ENCODE measurements at places on chromosomes 3 and 15.
A peak's percentile ranks its signal among the peaks of the same experiment; 100 is the strongest.

- DNase-seq: no peak
Observed at GRCh38 chr3:49563766-49564165, 9.5 kb downstream of the BSN start.

DNA sequence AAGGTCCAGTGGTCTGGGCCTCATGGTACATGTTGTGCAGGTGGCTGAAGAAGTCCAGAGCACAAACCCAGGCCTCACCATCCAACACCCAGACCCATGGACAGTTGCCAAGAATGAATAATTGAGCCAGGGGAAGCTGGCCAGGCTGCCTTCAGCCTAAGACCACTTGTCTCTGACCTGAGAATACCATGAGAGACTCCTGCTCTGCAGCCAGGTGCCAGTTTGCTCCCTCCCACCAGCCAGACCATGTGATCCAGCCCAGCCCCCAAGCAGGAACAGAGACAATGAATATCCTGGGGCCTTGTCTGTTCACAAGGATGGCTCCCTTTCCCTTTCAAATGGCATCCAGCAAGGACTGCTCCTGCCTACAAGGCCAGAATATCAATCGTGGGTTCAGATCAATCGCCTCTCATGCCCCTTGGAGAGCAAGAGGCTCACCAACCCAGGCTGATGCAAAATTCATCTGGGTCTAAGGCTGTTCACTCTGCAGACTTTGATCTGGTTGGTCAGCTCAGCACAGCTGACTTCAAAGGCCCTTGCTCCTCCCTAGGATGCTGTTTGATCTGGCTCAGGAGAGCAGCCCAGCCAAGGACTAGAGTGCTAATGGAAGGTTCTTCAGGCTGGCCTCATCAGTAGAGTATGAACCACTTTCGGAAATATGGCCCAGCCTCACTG is 13.4 kb downstream of the TRAIP start:
- DNase-seq: no peak

DNA sequence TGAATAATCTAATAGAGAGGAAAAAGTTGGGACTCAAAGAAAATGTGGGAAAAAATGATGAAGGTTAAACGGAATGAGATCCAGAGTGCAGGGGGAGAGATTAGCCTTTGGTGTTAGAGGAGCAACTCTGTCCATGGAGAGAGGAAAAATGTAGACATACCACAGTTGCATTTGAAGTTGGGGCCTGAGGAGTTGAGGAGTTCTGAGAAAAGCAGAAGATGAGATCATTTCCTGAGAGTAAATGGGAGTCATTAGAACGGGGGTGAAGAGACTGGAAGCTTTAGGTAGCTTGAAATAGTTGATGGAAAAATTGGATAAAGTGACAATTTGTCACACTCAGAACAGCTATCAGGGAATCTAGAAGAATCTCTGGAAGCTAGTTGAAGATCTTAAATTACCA is 7.3 kb downstream of the CCR5AS start:
- no peak for DNase-seq

DNA sequence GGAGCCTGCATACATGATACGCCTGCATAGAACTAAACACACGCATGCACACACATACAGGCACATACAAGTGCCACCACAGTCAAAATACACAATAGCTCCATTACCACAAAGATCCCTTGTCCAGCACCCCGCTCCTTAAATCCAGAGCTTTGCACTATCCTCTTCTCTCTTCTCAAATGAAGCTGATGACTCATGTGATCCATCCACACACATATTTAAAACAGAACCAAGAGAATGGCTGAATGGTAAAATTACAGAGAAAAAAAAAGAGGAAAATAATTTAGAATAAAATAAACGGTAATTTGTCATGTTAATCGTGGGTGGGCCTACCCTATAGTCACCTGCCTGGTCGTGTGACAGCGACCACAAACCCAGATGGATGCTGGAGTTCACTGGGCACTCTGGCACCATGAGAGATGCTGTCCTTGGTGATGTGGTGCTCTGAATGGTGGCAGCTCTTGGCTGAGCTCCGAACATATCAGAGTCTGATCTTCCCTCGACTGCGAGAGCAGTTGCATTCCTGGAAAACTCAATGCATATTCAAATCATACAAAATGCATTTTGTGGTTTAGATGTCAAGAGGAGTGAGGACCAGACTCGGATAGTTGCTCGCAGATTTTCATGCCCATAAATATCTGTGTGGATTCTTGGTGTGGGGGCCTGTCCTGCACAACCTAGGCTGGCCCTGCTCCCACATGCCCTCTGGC is 8.9 kb downstream of the IQSEC1 start:
- DNase-seq: no peak

- DNase-seq: no peak
Observed at GRCh38 chr3:12816521-12817342, 20.3 kb downstream of the CAND2 start.

DNA sequence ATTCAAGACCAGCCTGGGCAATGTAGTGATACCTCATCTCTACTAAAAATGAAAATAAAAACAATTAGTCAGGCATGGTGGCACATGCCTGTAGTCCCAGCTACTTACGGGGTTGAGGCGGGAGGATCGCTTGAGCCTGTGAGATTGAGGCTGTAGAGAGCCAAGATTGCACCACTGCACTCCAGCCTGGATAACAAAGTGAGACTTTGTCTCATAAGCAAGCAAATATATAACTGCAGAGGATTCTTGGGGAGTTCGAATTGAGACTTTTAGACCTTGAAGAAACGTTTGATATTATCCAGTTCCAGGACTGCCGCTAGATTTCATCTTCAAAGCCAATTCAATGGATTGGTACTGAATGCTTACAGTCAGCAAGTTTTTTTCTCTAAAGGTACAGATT is 11.9 kb upstream of the RARB start:
- no peak for DNase-seq

GRCh38 chr15:81373775-81374395 is at the start of gene TMC3:
TMC3 (minus strand) TSS chr15:81374213; CDS start chr15:81374077, 136 bp downstream.
- DNase-seq: peak; percentile 30

GRCh38 chr3:10682692-10683091 is 133.3 kb upstream of the SLC6A11 start:
- DNase-seq: no peak

GRCh38 chr3:21839592-21839991 is 88.6 kb upstream of the ZNF385D start:
- peak; percentile 18 for DNase-seq

- no peak for DNase-seq
Observed at GRCh38 chr3:55819005-55819404, 331.9 kb upstream of the WNT5A start.

DNA sequence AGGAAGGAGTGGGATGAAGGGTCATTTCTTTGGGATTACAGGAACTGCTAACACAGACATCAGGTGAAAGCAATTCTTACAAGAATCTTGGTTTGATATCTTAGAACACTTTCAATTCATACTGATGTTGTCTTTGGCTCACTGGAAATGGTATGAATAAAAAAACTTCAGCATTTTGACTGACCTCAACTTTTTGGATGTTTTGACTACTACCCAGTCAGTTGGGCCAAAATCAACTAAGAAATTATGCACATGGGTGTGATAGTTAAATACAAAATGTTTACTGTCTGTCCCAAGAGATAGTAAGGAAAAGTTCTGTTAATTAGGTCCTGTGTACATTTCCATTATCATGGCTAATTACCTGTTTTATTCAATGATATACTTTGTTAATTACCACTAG is 165.5 kb upstream of the LRIG1 start:
- no peak for DNase-seq

DNA sequence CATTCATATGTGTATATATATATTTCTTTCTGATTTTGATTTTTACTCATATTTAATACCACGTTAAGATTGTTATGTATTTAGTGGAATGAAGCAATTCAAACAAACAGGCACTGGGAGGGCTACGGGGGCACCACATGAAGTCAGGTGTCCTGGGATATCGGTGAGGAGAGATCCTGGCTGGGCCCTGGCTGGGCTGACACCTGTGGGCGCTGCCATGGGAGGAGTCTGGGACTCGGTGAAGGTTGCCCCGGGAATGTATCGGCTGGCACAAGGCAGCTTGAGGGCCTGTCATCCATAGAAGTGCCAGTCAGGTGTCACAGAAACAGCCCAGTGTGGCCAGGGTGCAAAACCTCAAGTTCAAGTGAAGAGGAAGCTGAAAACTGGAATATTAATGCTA is 766.9 kb upstream of the ARPP21 start:
- no peak for DNase-seq

- no peak for DNase-seq
Observed at GRCh38 chr3:119575507-119575906, 3.8 kb upstream of the ADPRH start.

DNA sequence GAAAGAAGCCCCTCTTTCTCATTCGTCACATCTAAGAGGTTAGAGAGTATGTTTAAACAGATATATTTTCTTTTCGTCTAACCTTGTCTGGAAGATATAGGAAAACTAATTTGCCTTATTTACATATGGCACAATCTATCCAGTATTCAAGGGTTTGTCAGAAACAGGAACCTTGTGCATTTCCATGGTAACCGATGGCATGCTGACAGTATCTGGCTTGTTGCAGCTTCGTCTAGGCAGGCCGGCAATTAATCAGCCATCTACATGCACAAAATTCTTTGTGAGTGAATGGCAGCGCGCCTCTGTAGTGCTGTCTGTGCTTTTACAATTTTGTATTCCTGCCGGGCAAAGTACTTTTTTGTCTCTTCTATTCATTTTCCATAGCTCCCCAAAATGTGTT is 294.0 kb upstream of the SOX2 start:
- no peak for DNase-seq

GRCh38 chr15:25478313-25478712 is 39.5 kb upstream of the UBE3A start:
- DNase-seq: no peak

DNA sequence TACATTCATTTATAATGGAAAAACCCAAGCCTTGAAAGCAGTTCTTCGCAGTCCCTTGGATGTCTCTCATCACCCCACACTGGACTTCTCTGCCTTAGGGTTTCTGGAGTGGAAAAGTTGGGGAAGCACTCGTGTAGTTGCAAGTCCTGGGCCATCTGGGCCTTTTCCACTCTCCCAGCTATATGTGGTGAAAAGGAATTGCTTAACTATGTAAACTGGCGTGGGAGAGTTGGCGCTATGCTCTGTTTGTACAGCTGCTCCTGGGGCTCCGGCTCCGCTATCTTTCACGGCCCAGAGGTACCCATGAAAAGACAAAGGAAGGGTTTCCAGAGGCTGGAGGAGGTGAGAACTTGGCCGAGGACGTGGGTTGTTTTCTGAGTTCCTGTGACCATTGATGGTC is 81.1 kb upstream of the MYZAP start:
- no peak for DNase-seq

GRCh38 chr3:119608405-119609000 is 10.8 kb downstream of the PLA1A start:
- DNase-seq: no peak

DNA sequence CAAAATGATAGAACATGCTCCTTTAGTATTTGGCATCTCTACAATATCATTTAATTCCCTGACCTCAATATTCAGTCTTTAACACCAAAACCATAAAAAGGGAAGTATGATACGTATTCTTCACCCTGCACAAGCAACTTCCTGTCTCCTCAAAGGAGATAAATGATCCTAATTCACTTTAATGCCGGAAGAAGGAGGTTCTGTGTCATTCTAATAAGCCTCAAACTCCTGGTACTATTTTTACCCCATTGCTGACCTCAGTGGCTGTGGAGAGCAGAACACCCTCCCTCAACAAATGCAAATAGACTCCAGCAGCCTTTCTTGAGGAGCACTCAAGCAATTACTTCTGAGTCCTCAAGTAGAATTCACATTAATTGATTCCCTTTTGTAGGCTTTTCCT is 173.3 kb downstream of the TMEM108 start:
- DNase-seq: peak; percentile 28

DNA sequence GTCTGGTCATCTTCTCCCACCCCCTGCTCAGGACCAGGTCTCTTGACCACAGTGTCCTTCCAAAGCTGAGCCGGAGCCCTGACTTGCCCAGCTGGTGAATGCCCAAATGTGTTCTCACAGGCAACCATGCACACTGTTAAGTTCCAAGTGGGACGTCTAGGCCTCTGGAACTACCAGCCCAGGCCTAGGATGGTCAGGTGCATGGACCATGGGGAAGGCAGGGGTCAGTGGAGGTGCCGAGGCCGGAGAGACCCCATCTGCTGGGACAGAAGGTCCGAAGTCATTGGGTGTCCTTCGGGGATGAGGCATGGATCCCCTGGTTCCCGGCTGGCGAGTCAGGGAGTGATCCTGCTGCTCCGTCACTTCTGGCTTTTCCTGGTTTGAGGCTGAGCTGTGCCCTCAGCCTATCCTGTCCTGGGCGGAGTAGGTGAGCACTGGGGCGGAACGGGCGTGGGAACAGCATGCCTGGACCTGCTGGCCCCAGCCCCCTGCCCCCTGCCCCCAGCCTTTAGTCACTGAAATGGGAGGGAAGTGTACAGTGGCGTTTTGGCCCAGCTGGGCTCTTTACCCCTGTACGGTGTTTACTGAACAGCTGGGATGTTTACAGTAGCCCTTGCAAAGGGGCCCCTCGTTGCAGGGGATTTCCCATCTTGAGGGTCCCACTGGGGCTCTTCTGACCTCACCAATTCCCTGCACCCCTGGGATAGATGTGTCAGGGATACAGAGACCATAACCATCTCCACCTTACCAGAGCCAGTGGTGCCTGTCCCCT is 12.1 kb downstream of the SEMA3F start:
- no peak for DNase-seq

- DNase-seq: no peak
Observed at GRCh38 chr15:51171634-51171932, 76.9 kb upstream of the TNFAIP8L3 start.
